Stimulated activated CD4-positive, alpha-beta T cell treated with anti-CD3 and anti-CD28 coated beads, Interleukin-12 subunit alpha, Interleukin-12 subunit beta, amount 100 ng/mL, for 4 hours (primary cell): ENCODE measurements at places on chromosomes 7 and 10.

- DNase-seq: no peak
These were observed 384 bp downstream of the DCLRE1C start for GRCh38 chr10:14953424-14954000.

DNA sequence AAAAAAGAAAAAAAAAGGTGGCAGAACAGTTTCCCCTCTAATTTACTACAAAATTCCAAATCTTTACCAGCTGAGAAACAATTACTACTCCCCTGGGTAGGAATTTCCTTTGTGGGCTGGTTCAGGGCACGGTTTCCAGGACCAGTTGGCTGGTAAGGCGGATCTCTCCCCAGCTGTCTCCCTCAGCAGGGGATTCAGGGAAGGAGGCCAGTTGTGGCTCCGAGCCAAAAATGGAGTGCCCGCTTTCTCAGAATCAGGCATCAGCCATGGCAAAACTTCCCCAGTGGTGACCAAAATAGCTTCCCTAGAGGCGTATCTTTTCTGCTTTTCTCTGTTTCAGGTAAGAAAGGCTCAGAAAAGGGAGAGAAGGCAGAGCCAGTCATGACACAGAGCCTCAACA is 91.2 kb downstream of the ZNF22 start:
- no peak for DNase-seq

DNA sequence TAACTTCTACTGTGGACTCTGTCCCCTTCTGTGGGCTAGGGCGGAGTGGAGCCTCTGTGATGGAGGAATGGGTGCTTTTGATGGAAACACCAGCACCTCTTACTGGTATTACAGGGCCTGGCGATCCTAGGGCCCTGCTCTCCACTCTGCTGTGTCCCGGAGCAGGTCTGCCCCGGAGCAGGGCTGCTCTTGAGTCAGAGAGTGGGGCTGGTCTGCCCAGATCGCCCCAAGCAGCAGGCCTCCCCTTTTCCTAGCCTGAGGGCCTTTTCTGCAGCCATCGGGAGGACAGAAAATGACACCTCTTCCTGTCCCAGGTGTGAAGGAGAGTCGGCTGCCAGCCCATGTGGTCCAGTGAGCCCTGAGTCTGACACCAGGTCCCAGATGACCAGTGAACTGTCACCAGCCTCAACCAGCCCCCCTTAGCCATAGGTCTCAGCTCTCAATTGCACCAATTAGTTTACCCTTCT is 1.4 kb downstream of the ZNF282 start:
- peak; percentile 12 for DNase-seq

- no peak for DNase-seq
These were observed 71.7 kb downstream of the AMZ1 start for GRCh38 chr7:2759736-2760097.

DNA sequence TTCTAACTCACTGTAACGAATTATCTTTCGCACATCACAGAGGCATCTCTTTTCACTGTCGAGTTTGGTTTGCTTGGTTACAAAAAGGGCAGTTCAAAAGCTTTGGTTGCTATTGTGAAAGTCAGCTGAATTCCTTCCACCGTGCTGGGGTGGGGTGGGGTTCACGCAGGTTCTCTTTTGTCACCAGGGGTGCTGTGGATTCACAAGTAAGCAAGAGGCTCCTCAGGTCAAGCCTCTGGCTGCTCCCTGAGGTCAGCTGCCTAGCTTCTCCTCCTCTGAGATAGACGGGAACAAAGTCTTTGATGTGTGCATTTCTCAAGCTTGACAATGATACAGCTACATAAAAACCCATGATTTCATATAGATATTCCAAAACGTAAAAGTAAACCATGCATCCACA is 47.7 kb downstream of the EGFR start:
- no peak for DNase-seq

DNA sequence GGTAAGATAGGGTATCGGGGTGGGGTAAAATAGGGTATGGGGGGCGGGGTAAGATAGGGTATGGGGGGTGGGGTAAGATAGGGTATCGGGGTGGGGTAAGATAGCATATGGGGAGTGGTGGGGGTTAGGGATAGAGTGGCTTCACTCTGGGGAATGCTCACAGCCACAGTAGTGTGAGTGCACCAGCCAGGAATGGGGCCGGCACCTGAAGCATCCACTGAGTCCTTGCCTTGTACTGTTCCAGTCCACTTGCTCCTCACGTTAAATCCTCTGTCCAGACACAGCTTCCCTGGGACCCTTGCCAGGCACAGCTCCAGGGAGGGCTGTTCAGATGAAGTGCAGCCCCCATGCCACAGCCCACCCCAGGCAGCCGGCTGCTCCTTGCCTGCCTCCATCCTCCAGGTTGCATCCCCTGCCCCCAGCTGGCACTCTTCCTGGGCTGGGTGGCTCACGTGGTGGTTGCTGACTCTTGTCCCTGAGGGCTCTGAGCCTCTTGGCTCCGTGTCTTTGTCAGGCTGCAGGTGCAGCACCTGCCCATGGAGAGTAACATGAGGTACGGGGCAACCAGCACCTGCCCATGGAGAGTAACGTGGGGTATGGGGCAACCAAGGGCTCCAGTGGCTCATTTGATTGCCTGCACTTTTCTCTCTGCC is 268.4 kb downstream of the TCERG1L start:
- DNase-seq: no peak

DNA sequence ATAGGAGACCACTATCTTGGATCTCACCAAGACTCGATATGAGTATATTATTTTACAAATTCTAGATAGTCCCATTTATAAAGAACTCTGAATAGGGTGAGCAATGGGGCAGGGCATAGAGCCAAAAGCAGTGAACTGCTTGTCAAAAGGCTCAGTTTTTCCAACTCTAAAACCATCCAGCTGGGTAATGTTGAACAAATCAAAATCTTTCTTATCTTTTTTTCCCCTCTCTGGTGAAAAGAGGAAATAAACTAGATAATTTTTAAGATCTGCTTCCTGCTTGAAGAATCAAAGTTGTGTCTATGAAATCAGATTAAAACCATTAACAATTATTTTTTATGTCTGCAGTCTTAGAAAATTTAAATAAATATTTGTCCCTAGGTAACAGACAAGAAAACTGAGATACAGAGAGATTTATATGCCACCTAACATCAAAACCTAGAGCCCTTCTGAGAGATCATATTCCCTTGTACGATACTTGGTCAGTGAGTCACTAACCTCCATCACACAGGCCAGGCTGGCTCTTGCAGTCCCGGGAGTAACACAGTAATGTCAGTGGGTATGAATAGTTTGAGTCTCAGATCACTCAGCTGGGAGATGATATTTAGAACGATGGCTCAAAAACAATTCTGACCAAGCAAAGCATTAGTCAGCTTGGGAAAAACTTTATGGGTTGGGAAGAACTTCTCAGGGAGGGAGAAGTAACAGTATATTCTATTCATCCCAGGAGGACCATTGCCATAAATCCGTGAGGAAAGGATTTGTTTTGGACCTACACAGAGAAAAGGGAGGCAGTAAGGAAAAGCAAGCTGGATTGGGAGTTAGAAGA is 178.8 kb downstream of the REEP3 start:
- no peak for DNase-seq

DNA sequence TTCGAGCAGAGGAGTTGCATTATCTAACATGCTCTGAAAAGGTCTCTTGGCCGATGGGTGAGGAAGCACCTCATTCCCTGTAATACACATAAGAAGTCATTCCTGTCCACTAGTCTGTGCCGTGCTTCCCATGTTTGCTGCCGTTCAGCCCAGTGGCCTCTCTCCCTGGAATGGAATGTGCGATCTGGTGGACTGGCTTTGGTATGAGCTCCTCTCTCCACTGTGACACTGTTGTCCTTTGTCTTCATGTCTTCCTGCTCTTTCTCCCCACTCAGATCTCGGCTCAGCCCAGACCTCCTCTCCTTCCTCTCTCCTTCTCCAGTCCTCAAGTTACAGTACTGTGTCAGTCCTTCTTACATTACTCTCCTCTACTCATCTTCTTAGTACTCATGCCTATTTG is 192.8 kb upstream of the KLF6 start:
- DNase-seq: no peak

- DNase-seq: no peak
These were observed 13.9 kb upstream of the NKX6-2 start for GRCh38 chr10:132799865-132800264.

- no peak for DNase-seq
These were observed 93.6 kb upstream of the IL6 start for GRCh38 chr7:22633286-22633953.

DNA sequence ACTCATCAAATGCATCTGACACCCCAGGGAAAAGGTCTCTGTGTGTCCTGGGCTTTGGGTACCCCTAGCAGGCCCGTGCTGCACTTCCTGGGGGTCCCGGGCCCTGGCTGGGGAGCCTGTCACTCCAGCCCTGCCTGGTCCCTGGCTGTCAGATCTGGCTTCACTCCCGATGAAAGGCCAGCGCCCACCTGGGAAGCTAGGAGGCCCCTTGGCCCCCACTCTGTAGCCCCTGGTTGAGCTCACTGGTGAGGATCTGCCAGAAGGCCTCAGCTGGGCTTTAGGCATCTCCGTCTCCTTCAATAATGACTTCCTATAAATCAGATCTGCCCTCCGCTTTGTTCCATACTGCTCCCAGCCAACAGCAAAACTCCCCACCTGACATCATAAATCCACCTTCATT is 64.0 kb downstream of the GOLGA7B start:
- no peak for DNase-seq
